Stromal cell of bone marrow (primary cell): ENCODE measurements at places on chromosomes 5 and 9.

- peak; percentile 59 for DNase-seq
Observed at GRCh38 chr9:83281306-83282255, 218.6 kb upstream of the RASEF start.

- no peak for DNase-seq
Observed at GRCh38 chr5:114450437-114450836, 88.6 kb downstream of the KCNN2 start.

GRCh38 chr5:112349371-112349770 lies 69.7 kb downstream of the EPB41L4A start:
- no peak for DNase-seq

- no peak for DNase-seq
Observed at GRCh38 chr5:65014769-65015168, 246.0 kb downstream of the CWC27 start.

DNA sequence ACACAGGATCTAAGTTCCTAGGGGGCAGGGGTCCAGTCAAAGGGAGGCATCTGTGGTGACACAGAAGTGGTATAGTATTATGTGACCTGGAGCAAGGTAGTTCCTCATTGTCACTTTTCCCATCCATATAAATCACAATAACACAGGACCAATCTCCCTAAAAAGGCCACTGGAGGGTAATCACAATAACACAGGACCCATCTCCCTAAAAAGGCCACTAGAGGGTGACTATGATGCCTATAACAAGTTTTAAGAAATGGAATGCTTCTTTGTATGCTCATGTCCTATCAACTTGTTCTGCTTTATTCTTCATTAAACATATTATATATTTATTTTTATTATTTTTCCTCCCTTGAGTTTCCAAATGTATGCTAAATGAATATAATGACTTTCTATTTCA lies 254.6 kb downstream of the ASTN2 start:
- DNase-seq = no peak

DNA sequence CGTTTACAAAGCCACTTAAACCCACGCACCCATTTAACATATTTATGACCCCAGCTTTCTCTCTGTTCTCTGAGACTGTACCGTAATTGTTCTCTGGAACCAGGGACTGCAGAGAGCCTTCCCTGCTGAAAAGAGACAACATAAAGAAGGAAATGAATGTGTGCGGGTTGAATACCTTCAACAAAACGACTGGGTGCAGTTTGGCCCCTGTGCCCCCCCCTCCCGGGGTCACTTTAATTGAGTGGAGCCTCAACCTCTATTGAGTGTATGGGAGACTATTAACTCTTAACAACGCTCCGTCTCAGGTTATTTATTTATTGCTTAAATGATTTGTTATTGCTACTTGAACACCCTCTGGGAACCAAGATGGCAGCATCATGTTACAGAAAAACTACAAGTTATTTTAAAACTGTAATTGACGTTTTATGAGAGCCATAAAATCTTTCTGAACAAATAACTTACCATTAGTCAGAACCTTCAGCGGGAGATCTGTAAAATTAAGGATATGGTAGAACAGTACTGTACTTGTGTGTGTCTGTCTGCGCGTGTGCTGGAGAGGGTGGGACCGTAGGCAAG lies 70.6 kb downstream of the GAS1 start:
- DNase-seq = no peak

GRCh38 chr9:108950168-108950567 lies 16.0 kb downstream of the ABITRAM start:
- no peak for DNase-seq

GRCh38 chr9:23611869-23612268 lies 214.2 kb downstream of the ELAVL2 start:
- DNase-seq = peak; percentile 2

DNA sequence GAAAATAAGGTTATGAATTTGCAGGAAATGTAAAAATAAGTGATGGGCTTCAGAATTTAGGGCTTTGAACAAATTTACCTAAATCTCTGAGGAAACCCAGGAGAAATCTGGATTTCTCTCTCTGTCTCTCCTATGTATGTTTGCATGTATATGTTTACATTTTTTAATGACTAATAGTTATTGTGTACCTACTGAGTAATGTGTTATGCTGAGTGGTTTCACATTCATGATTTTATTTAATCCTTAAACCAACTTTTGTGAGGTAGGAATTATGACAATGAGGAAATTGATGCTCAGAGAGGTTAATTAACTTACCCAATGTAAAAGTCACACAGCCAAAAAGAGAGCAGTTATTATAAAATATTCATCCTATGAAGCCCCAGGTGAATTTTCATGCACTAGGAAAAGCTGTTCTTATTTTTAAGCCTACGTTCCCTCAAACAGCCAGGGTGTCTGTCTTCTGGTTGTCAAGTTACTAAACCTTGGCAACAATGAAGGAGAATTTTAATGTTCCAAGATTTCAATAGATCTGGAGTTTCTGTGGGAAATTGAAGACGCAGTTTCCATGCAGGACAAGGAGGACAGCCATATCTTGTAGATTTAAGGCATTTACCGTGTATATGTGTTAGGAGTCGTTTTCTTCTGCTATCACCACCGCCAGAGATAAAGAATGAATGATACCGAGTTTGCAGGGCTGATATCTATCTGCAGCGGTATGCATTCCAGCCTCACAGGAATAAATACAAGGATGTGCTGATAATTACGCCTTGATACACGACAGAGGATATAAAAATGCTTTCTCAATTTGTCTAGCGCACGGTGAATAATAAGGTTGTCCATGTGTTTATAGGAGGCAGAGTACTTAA lies 484.8 kb downstream of the ZSWIM6 start:
- DNase-seq = no peak

GRCh38 chr9:129725795-129726251 lies 27.0 kb downstream of the PTGES start:
- DNase-seq = peak; percentile 40

DNA sequence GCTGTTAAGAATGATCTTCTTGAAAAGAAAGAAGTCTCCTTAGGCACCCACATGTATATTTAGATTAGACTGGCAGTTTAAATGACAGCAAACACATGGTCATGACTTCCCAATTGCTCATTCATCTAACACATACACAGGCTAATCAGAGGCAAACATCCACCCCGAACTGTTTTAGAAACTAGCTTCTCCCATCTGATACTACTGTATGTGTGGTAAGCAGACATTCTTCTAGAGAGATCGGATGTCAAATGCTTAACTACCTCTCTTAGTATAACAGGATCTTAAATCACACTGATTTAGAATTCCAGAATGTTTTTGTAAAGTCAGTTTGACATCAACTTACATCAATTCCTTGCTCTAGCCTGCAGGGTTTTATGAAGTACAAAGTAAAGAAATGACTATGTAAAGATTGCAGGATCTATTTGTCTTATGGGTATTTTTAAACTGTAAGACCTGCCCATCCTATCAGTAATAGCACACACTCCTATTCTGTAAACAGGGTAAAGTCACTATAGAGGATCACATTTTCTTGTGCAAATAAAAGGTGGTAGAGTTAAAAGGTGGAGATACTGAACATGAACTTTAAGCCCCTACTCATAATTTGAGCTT lies 239.7 kb downstream of the MLLT3 start:
- peak; percentile 16 for DNase-seq

DNA sequence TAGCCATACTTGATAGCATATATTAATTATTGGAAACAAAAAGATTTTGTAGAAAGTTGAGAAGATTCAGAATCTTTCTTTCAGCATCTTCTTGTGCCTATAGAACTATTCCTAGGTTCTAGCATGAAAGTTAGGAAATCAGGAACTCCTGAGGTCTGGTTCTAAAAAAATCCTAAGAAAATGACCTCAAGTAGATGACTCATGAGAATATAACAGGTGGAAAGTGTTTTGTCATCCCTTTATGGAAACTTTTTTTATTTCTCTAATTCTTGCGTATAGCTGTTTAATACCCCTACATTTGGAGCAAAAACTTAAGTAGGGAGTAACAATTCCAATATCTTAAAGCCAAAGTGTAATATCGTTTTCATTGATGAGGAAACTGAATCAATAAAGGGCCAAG lies 574.1 kb downstream of the NR2F1-AS1 start:
- no peak for DNase-seq

DNA sequence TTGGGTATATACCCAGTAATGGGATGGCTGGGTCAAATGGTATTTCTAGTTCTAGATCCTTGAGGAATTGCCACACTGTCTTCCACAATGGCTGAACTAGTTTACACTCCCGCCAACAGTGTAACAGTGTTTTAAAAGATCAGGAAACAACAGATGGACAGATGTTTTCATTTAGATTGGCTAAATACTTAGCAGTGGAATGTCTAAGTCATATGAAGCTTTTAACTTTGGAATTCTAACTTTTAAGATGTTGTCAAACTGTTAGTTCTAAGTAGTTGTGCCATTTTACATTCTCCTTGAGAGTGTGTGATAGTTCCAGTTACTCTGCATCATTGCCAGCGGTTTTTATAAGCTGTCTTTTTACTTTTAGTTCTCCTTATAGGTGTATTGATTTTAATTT lies 688.8 kb downstream of the SEMA5A start:
- no peak for DNase-seq

GRCh38 chr5:87781976-87782375 lies 369.2 kb upstream of the CCNH start:
- no peak for DNase-seq

DNA sequence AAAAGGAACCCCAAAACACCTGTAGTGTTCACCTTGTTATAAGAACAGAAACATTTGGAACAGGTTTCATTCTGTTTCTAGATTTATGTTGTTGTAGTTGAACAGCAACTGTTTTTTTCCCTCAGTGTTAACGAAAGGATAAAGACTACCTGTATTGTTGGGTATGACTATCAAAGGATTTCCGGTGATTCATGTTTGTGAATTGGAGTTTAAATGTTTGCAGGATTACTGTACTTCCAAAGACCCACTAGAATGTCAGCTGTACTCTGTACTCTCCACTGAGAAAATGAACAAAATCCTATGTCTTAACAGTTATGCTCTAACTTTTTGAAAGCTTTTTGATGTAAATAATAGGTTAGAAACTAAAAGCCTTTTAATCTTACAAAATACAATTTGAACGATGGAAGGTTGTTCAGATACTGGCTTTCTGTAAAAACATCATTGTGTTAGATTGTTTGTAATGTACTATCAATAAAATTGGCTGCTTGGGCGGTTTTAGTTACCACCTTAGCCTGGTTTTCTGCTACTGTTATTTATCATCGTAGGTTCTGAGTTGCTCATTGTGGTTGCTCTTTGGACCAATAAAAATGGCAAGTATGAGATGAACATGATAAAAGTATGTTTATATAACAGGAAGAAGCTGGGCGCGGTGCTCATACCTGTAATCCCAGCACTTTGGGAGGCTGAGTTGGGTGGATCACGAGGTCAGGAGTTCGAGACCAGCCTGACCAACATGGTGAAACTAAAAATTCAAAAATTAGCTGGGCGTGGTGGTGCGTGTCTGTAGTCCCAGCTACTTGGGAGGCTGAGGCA lies 44.1 kb downstream of the DCP2 start:
- DNase-seq = no peak

GRCh38 chr5:23994581-23995370 lies 487.4 kb downstream of the PRDM9 start:
- no peak for DNase-seq

DNA sequence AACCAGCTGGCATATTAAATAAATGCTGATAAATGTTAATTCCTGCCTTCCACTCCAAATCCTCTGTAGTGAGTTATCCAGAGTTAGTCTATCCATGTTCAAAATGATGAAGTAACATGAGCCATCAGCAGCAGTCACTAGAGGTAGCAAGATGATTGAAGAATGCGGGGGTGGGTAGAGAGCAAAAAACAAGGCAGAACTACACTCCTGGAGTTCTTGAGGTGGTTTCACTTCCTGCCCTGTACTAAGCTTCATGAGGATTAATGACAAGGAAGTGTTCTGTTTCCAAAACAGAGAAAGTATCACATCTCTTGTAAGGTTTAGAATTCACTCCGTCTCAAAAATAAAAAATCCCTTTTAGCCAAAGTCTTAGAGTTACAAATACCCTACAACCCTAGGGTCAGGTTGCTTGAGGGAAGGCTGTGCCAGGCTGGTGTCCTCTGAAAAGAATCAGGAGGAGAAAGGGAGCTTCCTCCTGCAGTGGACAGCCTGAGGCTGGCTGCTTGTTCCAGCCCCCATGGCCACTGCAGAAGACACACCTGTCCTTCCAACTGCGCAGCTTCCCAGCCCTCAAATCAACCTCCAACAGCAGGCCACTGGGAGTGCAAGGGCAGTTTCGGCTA lies 180.2 kb downstream of the DENND1A start:
- no peak for DNase-seq

GRCh38 chr5:81353189-81353588 lies 40.7 kb downstream of the ACOT12 start:
- DNase-seq = no peak

DNA sequence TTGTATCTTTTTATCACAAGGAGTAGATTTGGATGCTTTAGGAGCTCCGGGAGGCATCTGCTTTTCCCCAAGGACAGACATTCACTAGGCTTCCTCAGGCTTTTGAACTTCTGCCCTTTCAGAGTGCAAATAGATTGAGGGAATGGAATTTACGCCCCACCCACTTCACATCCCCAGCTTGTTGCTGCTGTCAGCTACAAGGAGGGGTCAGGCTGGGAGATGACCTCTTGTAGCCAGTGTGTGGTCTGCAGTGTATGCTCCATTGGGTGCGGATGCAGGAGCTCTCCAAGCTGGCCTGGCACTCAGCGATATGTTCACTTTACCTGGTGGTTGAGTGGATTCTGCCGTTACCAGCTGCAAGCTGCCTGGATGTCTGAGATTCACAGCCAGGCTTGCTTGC lies 6.4 kb downstream of the TNFSF15 start:
- no peak for DNase-seq

- no peak for DNase-seq
Observed at GRCh38 chr5:2536632-2537377, 214.7 kb downstream of the IRX2 start.

GRCh38 chr9:131119600-131119999 lies 5.8 kb upstream of the NUP214 start:
- no peak for DNase-seq

- no peak for DNase-seq
Observed at GRCh38 chr9:91119679-91120078, 242.0 kb downstream of the AUH start.

DNA sequence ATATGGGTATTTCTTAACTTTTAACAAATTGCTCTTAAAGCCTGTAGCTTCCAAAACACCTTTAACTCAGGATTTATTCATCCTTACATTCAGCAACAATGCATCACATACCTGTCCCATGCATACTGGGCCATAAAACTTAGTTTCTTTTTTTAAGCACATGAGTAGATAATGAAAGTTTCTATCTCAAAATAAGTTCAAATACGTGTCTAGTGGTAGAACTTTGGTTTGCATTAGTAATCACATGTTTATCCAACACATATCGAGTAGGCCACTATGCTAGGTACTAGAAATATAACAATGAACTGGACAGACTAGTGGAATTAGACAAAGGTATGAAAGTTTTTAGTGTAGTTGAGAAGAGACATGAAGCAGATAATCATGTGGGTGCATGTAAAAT lies 99.6 kb downstream of the DOCK2 start:
- DNase-seq = no peak

GRCh38 chr9:72205513-72205912 lies 56.3 kb downstream of the GDA start:
- no peak for DNase-seq

GRCh38 chr9:136075881-136076678 lies 19.0 kb downstream of the NACC2 start:
- no peak for DNase-seq
